HCT116 (cell line): ENCODE measurements at places on chromosomes 6 and 20. TPM values are rescaled to one million over a fixed set of nuclear protein-coding genes. Genes with fewer than 3 reads are reported as not detected.

- no peak overlapping the region for H3K27ac ChIP-seq
- no peak for DNase-seq
- H3K4me1 ChIP-seq: no peaks in the 10 kb centered on the region
These were observed 38.0 kb downstream of the TNFAIP3 start for GRCh38 chr6:137904822-137905617.

GRCh38 chr6:88712243-88712936, 251.0 kb downstream of the RNGTT start:
- H3K4me3 ChIP-seq: no peak overlapping the region
- no peak overlapping the region for H3K27ac ChIP-seq

GLYATL3 gene
- not detected for total RNA-seq

PLCB1 gene
- total RNA-seq: 15.8 TPM

TFAP2A gene
- 24.3 TPM for total RNA-seq
